ENCODE measurements at places on chromosomes 7 and 10.

- DNase-seq, result no peak
Measured at GRCh38 chr7:50368366-50368765, 63.9 kb downstream of the IKZF1 start.

- no peak for DNase-seq
Measured at GRCh38 chr10:24239289-24240040, 30.5 kb downstream of the KIAA1217 start.

GRCh38 chr7:75823198-75823910 is 9.7 kb upstream of the CCL24 start:
- no peak for DNase-seq

- no peak for DNase-seq
Measured at GRCh38 chr10:69957886-69958555, 94.6 kb upstream of the MACROH2A2 start.

DNA sequence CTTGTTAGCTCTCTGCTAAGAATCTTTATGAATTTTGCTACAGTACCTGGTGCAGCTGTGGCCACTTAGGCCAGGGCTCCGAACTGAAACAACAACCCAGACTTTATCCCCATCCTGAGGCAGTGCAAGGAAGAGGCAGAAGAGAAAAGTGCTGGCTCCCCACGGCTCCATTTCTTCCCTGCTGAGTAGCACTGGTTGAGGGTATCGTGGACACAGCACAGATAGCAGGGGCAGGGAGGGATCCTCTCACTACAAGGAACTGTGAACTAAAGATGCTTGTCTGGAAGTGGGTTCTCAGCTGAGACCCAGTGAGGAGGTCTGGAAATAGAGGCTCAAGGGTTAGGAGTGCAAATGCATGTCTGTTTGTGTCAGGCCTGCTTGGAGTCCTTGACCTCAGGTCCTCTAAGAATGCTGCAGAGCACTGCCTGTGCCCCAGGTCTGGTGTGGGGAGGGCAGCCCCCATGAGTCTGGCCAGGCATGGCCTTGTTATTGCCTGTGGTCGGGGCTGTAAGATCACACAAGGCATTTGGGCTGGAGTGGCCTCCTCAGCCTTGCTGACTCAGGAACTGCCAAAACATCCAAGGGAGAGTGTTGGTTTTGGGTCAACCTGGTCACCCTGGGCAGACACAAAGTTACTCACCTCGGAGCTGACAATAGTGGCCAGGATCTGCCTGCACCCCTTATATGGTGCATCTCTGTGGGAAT is 58.1 kb downstream of the DMBT1 start:
- DNase-seq, result no peak

DNA sequence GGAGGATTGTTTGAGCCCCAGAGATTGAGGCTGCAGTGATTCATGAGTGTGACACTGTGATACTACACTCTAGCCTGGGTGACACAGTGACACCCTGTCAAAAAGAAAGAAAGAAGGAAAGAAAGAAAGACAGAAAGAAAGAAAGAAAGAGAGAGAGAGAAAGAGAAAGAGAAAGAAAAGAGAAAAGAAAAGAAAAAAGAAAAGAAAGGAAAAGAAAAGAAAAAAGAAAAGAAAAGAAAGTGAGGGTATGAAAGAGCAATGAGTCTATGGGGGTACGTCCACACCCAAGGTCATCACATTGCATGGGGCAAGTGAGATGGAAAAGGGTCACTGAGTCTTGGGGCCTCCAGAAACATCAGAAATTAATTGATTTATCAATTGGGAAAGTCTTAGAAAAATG is 135.2 kb upstream of the CSTF2T start:
- no peak for DNase-seq

- no peak for DNase-seq
Measured at GRCh38 chr10:96967847-96968246, 135.7 kb downstream of the LCOR start.

DNA sequence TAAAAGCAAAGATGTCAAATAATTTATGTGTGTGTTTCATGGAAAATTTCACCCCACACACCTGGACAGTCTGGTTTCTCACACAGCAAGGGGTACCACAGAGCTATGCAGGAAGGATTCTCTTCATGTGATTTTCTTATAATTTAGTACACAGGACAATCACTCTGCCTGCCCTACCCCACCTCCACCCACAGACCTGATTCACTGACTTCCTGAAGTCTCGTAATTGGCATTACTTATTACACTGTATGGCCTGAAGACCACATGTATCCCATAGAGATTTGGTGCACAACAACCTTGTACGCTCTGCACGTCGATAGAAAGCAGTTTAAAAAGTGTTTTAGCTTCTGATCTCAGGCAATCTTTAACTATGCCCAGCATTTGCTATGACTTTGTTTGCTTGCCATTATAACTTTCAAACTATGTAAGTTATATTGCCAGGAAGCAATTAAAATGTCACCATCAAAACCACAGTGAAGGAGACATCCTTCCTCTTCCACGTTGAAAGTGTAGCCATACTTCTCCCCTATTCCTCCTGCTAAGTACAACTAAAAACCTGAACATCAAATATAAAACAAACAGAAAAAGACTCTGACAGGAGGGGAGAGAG is 279.4 kb upstream of the IMMP2L start:
- DNase-seq, result no peak

GRCh38 chr7:40530292-40530691 is 395.5 kb downstream of the SUGCT start:
- no peak for DNase-seq

DNA sequence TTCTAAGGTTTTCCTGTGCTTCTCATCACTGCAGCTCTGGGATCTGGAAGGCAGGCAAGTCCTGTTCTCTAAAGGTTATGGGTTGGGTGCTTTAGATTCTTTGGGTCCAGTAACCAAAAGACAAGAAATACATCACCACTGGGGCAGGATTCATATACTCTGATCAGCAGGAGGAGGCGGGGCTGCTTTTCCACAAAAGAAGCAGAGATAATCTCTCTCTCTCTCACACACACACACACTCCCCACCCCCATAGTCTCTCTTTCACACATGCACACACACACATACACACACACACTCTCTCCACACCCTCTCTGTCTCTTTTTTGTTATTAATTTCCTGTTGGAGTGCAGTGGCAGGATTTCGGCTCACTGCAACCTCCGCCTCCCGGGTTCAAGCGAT is 13.0 kb upstream of the ACBD5 start:
- DNase-seq, result no peak

GRCh38 chr10:124875596-124875995 is 66.3 kb upstream of the ZRANB1 start:
- no peak for DNase-seq

DNA sequence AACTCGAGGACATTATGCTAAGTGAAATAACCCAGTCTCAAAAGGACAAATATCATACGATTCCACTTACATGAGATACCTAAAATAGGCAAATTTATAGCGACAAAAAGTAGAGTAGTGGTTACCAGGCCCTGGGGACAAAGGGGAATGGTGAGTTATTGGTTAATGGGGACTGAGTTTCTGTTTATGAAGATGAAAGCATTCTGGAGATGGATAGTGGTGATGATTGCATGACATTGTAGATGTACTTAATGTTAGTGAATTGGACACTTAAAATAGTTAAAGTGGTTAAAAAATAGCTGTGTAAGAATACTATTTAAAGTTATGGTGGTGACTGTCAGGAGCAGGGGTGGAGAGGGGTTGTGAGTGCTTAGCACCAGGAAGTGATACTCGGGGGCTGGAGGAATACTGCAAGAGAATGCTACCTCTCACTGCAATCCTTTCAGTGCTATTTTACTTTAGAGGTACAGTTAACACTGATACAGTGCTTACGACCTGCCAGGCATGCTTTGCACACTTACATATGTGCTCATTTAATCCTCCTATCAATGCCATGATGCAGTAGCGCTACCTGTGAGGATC is 16.7 kb upstream of the TEX36 start:
- DNase-seq, result no peak

GRCh38 chr10:122033224-122033926 is 44.4 kb downstream of the TACC2 start:
- no peak for DNase-seq

GRCh38 chr7:37109016-37109683 is 339.5 kb downstream of the ELMO1 start:
- DNase-seq, result no peak

DNA sequence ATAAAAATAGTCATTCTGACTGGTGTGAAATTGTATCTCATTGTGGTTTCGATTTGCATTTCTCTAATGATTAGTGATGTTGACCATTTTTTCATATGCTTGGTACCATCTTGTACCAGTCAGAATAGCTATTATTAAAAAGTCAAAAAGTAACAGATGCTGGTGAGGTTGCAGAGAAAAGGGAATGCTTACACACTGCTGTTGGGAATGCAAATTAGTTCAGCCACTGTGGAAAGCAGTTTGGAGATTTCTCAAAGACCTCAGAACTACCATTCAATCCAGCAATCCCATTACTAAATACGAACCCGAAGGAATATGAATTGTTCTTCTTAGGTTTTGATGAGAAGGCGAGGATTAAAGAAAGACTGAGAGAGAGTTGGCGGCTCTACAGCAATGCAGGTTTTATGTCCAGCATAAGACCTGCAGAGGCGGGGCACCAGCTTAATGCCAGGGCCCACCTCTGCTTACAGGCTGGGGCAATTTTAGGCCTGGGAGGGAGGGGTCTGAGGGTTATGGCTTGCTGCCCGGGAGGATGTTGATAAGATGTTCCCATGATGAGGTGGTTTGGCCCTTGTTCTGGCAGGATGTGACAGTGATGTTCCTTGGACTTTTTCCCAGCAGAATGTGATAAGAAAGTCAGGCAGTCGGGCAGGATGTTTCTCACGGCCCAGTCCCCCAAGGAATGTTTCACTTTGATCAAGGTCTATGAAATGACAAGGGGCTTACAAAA is 74.4 kb downstream of the MEST start:
- no peak for DNase-seq

GRCh38 chr7:158422196-158422886 is 165.3 kb downstream of the PTPRN2 start:
- DNase-seq, result no peak

DNA sequence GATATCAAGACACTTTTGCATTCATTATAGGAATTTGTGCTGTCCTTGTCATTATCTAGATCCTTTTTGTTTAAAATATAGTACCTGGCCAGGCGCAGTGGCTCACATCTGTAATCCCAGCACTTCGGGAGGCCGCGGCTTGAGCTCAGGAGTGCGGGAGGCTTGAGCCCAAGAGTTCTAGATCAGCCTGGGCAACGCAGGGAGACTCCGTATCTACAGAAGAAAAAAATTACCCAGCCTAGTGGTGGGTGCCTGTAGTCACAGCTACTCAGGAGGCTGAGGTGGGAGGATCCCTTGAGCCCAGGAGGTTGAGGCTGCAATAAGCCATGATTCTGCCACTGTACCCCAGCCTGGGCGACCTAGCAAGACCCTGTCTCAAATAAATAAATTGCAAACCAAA is 621 bp upstream of the MORN4 start:
- no peak for DNase-seq

DNA sequence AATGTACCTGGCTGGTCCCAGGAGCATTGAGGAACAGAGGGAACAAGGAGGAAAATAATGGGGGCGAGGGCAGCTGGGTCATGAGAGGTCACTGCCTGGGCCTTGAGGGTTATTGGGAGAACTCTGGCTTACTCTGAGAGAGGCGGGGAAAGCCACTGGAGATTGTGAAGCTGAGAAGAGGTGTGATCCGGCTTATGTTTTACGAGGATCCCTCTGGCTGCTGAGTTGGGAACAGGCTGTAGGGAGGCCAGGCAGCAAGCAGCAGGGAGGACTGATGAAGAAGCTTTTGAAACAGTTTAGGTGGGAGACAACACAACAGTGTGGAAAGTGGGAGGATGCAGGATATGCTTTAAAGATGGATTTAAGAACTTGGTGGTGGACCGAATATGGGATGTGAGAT is 87.3 kb downstream of the FANK1 start:
- no peak for DNase-seq

- no peak for DNase-seq
Measured at GRCh38 chr10:80493522-80494051, 39.5 kb downstream of the TSPAN14 start.

DNA sequence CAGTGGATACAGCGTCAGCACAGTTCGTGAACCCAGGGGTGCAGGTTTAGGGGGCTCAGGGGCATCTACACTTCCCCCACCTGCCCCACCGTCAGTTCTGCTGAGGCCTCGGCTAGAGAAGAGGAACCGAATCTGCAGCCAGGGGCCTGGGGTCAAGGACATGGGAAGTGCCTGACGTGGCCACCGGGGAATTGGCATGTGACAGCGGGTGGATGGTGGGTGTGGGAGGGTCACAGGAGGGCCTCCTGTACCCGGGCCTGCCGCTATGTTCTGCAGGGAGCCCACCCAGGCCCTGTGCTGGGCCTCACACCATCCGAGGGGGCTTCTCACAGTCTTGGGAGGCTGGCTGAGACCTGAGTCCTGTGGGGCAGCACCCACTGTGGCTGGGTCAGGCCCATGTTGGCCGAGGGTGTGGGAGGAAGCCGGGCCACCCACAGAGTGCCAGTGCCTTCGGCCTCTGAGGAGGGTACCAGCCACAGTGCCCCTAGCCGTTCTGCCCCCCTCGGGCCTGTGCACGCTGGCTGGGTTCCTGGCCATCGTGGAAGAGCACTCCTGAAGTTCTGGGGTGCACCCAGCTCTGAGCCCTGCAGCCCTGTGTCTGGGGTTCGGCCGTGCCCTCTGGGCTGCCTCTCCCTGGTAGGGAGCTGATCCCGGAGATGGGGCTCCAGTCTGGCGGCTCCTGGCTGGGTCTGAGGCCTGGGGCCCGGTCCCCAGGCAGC is 5.9 kb downstream of the TTYH3 start:
- no peak for DNase-seq

DNA sequence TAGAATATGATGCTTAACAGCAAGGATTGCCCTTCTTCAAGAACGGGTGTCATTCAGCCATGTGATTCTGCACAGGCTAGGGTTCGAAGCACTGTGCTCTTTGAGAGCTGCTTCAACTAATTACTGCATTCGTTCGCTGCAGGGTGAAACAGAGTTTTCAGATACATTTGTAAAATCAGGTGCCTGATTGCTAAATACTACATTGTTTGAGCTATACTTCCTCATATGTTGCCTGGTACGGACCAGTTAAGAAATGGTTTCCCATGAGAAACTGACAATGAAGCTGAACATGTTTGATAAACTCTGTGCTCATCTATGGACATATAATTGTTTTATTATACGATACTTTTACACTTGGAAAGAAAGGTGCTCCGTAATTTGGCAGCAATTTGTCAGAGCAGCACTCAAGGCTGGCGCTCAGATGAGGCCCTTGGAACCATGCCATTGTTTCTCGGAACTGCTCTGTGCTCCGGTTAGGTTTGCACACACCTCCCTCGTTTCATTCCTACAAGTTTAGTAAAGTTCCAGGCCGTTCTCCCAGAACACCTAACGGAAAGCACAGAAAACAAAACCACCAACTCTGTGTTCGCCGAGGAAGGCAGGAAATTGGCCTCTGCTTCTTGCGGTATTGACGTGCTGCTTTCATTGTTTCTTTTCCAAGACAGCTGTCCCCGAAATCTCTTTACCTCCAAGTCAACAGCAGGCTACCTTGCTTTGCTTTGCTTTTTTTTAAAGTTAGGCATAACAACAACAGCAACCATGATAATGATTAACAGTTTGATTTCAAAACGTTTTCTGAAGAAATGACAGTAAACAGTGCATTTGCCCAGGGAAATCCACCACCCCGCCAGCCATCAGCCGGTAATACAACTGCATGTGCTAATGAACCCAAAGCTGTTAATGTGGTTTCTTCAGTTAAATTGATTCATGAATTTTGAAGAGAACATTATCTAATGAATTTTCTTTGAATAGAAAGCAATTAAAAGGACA is 206.9 kb downstream of the EBF3 start:
- no peak for DNase-seq

All from NCI-H1417 treated with DMSO at 0.1 percent for 48 hours (cell line).